ENCODE measurements at places on chromosomes 5 and 9.

DNA sequence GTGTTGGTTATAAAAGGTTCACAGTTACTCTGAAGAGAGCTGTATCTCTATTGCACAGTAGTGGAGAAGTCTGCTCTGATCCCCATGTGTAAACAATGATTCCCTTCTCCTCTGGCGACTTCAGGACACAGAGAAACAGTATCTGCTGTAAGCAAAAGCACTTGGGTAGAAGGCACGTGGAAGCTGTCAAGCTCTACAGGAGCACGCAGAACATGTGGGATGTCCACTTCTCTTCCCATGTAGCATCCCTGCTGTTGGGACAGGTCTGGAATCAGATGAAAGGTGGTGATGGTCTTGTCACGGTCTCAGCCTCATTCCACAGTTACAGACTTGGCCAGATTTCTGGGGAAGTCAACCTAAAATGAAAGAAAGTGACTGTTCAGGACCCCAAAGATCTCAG lies 9.4 kb upstream of the MAPK9 start:
- DNase-seq: no peak

DNA sequence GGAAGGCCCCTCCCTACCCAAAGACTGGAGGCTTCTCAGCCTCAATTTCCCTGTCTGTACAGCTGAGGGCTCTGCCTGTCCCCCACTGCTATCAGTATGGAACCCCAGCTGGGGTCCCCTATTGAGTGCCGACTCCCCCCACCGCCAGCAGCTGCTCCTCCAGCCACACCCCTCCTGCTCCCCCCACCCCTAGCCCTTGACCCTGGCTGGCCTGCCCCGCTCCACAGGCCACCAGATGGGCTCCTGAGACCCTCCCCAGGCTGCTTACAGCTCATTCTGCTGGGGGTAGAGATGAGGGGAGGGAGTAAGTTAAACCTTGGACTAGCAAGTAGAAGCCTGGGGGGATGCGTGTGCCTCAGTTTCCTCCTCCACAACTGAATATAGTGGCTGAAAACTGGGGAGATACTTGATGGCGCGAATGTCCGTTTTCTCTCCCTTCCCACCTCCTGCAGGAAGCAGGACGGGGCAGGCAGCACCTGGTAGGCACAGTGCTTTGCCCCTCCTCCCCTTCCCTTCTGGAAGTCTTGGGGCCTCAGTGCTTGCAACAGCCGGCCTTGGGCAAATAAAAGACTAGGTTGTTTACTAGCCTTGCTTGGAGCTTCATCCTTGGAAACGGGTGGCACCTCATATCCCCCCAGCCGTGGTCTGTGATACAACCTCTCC lies 19.1 kb downstream of the URM1 start:
- no peak for DNase-seq

GRCh38 chr9:104658496-104659195 lies 35.7 kb upstream of the OR13D1 start:
- no peak for DNase-seq

GRCh38 chr5:181164076-181164952 lies 16.9 kb downstream of the OR2V2 start:
- no peak for DNase-seq

- no peak for DNase-seq
Measured at GRCh38 chr5:169150108-169150507, 150.8 kb downstream of the SLIT3 start.

DNA sequence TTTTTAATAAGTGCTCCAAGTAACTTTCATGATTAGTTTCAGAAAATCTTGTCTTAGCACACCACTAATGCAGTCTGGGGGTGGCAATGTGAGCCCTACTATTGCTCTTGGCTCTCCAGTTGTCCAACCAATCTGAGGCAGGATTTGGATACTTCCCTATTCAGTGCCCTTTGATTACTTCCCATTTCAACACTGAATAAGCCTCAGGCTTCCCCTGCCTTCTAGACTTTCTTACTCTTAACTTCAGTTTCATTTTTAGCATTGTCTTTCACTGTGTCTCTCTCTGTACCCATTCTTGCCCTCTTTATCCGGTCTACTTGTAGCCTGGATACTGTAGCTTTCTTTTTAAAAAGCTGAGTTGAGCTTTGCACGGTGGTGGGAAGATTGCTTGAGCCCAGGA lies 186.1 kb downstream of the C9orf152 start:
- DNase-seq: no peak

DNA sequence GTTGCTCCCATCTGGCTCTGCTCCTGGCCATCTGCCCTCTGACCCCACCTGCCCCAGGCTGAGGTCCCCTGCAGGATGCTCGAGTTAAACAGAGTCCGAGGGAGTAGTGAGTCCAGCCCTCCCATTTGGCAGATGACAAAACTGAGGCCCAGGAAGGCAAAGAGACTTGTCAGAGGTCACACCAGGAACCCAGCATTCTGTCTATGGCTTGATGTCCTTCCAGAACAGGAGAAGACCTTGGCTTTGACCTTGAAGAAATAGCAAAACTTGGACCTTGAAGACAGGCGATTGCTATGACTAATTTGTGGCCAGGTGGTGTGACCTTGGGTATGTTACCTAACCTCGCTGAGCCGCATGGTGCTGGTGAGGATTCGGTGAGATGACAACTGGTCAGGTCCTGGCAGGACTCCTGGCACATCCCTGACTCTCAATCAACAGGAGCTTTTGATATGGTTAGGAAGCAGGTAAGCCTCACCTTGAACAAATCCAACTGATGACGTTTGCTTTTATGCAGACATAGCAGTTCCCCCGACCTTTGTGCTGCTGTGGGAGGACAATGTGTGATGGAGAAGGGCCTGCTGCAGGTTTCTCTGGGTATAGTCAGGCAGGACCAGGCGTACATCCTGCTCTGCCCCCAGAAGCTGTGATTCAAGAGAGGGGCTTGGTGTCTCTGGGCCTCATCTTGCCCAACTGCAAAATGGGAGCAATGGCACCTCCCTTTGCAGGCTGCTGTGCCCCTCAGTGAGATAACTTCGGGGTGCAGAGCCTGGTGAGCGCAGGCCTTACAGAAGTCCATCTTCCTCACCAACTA lies 198.7 kb downstream of the C9orf50 start:
- DNase-seq: no peak

- DNase-seq: no peak
Measured at GRCh38 chr9:6237267-6237666, 21.7 kb downstream of the IL33 start.
